ENCODE measurements at places on chromosomes 5 and 9. TPM values are rescaled to one million over a fixed set of nuclear protein-coding genes. Genes with fewer than 3 reads are reported as not detected.

GRCh38 chr5:133610489-133611356, 1.6 kb downstream of the FSTL4 start:
- no peaks in the 10 kb centered on the region for H3K36me3 ChIP-seq
- DNase-seq: no peak
- peak overlapping the region; percentile 23 for H3K4me3 ChIP-seq
- H3K27ac ChIP-seq: no peak overlapping the region
- H3K4me1 ChIP-seq: peaks cover 3% of the 10 kb centered on the region

- DNase-seq: no peak
- H3K4me1 ChIP-seq: no peaks in the 10 kb centered on the region
- H3K4me3 ChIP-seq: no peak overlapping the region
- H3K36me3 ChIP-seq: no peaks in the 10 kb centered on the region
- H3K27me3 ChIP-seq: no peaks in the 10 kb centered on the region
- no peak overlapping the region for H3K27ac ChIP-seq
Measured at GRCh38 chr5:179266291-179267070, 78.8 kb downstream of the ADAMTS2 start.

The ZNF189 gene
- total RNA-seq: 11.9 TPM

- no peaks in the 10 kb centered on the region for H3K4me1 ChIP-seq
- H3K4me3 ChIP-seq: no peak overlapping the region
- no peak for DNase-seq
- no peak overlapping the region for H3K27ac ChIP-seq
Measured at GRCh38 chr9:131633491-131634031, 88.2 kb downstream of the PRRT1B start.

GRCh38 chr5:151036556-151036955, 16.2 kb downstream of the GPX3 start:
- no peaks in the 10 kb centered on the region for H3K4me1 ChIP-seq
- H3K36me3 ChIP-seq: 0 out of 2 replicates have a peak, but pooled peaks cover 6% of the 10 kb centered on the region
- no peak for DNase-seq
- no peak overlapping the region for H3K4me3 ChIP-seq

DNA sequence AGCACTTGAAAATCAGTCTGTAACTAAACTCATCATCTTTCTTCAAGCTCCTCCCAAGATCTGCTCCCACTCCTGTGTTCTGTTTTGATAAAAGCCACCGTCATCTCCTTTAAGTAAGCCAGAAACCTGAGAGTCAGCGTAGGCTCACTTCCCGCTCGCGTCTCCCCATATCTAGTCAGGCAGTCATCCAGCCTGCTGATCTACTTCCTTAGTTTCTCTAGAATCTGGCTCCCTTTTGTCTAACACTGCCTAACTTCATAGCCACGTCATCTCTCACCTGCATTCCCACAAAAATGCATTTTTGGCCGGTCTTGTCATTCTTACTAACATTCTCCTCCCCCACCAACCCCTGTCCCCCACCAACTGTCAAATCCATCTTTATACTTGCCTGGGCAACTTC, 3.0 kb upstream of the TJP2 start:
- no peak overlapping the region for H3K27ac ChIP-seq
- H3K4me3 ChIP-seq: no peak overlapping the region
- H3K36me3 ChIP-seq: no peaks in the 10 kb centered on the region
- DNase-seq: no peak

The GPR151 gene
- not detected for total RNA-seq

The CXCL14 gene
- total RNA-seq: 2.4 TPM

DNA sequence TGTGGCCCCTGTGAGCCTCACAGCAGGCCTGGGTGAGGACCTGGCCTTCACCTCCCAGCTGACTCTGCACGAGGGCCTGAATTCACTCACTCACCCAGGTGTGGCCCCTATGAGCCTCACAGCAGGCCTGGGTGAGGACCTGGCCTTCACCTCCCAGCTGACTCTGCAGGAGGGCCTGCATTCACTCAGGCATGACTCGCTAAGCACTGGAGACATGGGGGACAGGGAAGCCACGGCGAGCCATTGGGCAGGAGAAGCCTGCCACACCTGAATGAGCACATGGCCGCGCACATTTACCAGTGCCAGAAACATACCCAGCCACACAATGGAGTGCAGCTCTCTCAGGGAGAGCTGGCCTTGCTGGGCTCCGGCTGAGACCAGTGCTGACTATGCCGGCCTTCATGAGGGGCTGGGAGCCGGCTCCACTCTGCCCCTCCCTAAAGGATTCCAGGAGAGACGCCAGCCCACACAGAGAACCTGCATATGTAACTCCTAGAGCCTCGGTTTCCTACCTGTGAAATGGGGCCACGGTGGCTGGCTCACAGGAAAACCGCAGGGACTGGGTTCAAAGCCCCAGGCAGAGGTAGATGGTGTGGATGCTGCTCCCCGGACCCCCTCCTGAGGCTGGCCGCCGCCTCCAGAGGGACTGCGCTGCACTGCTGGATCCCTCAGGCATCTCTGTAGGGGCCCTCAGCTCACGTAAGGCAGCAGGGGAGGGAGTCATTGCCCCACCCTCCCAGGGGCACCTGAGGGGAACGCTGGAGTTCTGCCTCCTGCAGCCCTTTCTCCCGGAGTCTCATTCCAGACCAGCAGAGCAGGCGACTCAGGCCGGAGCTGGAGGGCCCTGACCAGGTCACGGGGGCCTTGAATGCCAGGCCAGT, 7.2 kb downstream of the ADAMTS2 start:
- H3K27me3 ChIP-seq: no peaks in the 10 kb centered on the region
- DNase-seq: no peak
- no peak overlapping the region for H3K4me3 ChIP-seq

DNA sequence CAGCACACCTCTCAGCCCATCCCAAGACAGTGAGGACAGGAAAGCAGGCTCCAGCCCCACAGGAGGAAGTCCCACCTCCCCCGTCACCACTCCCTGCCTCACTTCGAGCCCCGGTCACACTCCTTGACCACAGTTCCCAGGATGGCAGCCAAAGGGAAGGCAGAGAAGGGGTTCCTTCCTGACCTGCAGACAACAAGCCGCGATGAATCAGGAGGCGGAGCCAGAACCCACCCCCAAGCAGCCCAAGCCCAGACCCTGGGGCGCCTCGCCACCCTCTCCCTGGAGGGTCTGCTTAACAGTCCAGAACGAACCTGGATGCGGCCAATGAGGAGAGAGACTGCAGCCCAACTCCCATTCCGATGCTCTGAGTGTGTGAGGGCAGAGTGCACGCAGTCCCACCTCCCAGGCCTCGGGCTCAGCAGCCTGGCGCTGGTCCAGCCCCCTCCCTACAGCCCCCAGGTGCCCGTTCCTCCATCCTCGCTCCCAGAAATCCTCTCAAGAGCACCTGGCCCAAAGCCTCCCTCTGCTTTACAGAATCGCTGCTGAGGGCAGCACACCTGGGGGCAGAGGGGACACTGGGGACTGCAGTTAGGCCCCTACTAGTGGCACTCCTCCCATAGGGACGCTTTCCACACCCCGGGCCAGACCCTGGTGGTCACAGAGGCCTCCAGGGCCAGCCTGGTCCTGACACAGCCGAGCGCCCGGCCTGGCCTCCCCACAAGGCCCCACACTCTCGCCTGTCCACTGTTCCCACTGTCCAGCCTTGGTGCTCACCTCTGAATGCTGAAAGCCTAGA, 69.6 kb upstream of the LRRTM2 start:
- no peaks in the 10 kb centered on the region for H3K36me3 ChIP-seq
- no peak overlapping the region for H3K27ac ChIP-seq
- H3K27me3 ChIP-seq: no peaks in the 10 kb centered on the region
- H3K4me1 ChIP-seq: no peaks in the 10 kb centered on the region
- H3K4me3 ChIP-seq: no peak overlapping the region

GRCh38 chr5:2751592-2752021, at the start of gene IRX2:
Gene IRX2, minus strand, starts transcription at chr5:2751677. Its CDS starts 264 bp downstream, at chr5:2751413.
- peak within 1 kb of the TSS; percentile 62 for H3K27ac ChIP-seq
- H3K4me1 ChIP-seq: no peaks in the 10 kb centered on the region
- peaks cover 29% of the 10 kb centered on the region for H3K36me3 ChIP-seq
- peak; percentile 90 for DNase-seq
- H3K4me3 ChIP-seq: peak within 1 kb of the TSS; percentile 79
- H3K27me3 ChIP-seq: peaks cover 42% of the 10 kb centered on the region

DNA sequence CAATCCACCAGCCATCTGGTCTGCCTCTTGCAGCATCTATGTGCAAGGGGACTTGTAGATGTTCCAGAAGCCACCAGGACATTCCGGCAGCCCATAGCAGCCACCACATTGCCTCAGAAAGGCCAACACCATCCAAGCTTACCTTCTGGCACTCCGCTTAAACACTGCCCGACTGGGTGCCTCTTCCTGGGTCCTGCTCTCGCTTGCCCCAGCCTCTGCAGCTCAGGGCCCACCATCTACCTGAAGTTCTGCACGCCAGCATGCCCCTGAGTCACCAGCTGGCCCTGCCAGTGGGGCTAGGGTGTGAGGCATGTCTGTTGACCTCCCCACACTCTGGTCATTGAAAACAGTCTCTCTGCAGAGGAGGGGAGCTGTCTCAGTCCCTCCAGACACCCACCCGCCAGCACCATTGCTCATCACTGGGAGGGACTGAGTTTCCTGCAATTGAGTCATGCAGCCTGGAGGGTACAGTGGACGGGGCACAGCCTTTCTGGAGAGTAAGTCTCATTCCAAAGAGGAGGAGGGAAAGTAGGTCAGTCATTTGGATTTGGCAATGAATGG, 16.9 kb upstream of the COL5A1 start:
- H3K4me3 ChIP-seq: no peak overlapping the region
- no peaks in the 10 kb centered on the region for H3K27me3 ChIP-seq
- H3K4me1 ChIP-seq: no peaks in the 10 kb centered on the region
- H3K27ac ChIP-seq: no peak overlapping the region
- H3K36me3 ChIP-seq: no peaks in the 10 kb centered on the region
- DNase-seq: no peak

The CLIC3 gene
- total RNA-seq: not detected

The FLT4 gene
- 7.7 TPM for total RNA-seq

The CDC25C gene
- 20.8 TPM for total RNA-seq

- H3K36me3 ChIP-seq: no peaks in the 10 kb centered on the region
- H3K27me3 ChIP-seq: no peaks in the 10 kb centered on the region
- DNase-seq: no peak
Measured at GRCh38 chr5:129173771-129174170, 79.2 kb downstream of the ISOC1 start.

The GARIN3 gene
- total RNA-seq: not detected

GRCh38 chr9:89483592-89484474, 14.1 kb downstream of the SEMA4D start:
- H3K4me3 ChIP-seq: no peak overlapping the region
- H3K36me3 ChIP-seq: no peaks in the 10 kb centered on the region
- no peak overlapping the region for H3K27ac ChIP-seq
- DNase-seq: no peak
- H3K27me3 ChIP-seq: no peaks in the 10 kb centered on the region

DNA sequence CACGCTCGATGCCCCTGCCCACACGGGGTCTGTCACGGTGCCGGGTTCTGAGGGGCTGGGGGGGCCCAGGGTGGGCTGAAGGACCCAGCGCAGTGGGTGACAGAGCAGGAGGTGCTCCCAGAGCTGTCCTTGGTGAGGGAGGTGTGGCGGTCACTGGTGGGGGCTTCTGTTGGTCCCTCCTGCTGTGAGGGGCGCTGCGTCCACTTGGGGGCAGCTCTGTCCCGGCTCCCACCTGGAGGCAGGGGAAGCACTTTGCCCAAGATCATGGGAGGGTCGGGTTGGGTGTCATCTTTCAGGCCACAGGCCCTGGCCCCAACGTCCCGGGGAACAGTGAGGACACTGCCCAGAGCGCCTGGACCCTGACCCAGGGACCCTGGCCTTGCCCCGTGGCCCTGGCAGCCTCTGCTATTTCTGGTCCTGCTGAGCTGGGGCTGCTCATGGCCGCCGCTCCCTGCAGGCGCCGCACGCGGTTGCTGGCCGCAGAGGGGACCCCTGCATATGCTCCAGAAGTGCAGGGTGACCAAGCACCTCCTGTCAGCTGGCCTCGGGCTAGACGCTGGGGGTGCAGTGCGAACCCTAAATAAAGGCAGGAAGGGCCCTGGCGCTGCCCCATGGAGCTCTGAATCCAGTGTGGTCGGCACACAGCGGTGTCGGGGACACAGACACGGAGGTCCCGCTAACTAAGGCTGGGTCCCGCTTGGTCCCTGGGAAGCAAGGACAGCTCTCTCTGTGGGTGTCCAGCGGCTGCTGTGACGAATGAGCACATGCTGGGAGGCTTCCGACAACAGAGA, 11.6 kb upstream of the RNU6ATAC start:
- no peak overlapping the region for H3K27ac ChIP-seq
- H3K36me3 ChIP-seq: no peaks in the 10 kb centered on the region
- no peak for DNase-seq
- H3K4me1 ChIP-seq: peaks cover 10% of the 10 kb centered on the region

The MYOT gene
- total RNA-seq: not detected

The PCDHGC4 gene
- 2.4 TPM for total RNA-seq

DNA sequence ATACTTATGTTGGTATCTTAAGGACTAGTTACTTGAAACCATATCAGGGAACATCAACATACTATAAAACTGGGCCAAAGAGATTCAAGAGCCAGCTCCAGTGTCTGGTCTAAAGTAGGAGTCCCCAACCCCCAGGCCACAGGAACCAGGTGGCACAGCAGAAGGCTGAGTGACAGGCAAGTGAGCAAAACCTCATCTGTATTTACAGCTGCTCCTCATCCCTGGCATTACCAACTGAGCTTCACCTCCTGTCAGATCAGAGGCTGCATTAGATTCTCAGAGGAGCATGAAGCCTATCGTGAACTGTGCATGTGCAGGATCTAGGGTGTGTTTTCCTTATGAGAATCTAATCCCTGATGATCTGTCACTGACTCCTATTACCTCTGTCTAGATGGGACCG, 581.6 kb upstream of the CDH9 start:
- no peak overlapping the region for H3K4me3 ChIP-seq
- H3K27me3 ChIP-seq: no peaks in the 10 kb centered on the region
- no peaks in the 10 kb centered on the region for H3K4me1 ChIP-seq
- no peak overlapping the region for H3K27ac ChIP-seq
- no peaks in the 10 kb centered on the region for H3K36me3 ChIP-seq

The EMB gene
- 48.4 TPM for total RNA-seq

- no peak for DNase-seq
- no peaks in the 10 kb centered on the region for H3K27me3 ChIP-seq
- no peaks in the 10 kb centered on the region for H3K36me3 ChIP-seq
- no peak overlapping the region for H3K4me3 ChIP-seq
Measured at GRCh38 chr5:109701252-109701651, 11.5 kb downstream of the MAN2A1 start.

DNA sequence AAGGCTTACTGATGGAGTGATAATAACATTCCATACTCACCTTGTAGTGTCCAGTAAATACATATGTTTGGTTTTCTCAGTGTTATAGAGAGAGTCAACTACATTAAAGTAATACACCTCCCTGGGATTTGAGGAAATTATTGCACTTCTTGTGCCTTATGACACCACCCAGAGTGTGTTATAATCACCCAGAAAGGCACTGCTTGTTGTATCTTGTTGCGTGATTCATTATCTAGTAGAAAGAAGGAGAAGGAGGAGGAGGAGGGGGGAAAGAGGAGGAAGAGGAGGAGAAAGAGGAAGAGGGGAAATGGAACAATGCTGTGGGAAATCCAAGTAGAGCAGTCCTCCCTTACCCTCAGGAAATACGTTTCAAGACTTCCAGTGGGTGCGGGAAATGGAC, 661.8 kb upstream of the WWC1 start:
- H3K27ac ChIP-seq: no peak overlapping the region
- no peak for DNase-seq
- no peak overlapping the region for H3K4me3 ChIP-seq
- H3K36me3 ChIP-seq: no peaks in the 10 kb centered on the region
- H3K27me3 ChIP-seq: no peaks in the 10 kb centered on the region
- H3K4me1 ChIP-seq: no peaks in the 10 kb centered on the region
